ENCODE measurements at places on chromosomes 3 and 15.
A peak's percentile ranks its signal among the peaks of the same experiment; 100 is the strongest.

DNA sequence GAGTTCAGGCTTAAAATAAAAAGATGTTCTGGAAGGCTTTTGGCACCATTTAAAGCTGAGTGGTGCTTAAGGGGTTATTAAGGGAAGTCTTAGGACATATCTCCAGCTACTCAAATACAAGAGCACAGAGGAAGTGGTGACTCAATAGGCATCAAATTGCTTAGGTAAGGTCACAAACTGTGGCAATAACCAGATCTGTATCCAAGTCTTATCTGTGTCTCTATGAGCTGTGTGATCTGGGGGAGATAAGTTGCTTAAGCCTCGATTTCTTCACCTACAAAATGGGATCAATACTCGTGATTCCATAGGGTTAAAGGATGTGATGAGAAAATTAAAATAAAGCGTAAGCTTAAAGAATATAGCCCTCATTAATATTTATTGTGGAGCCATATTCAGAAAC is 7.6 kb downstream of the HDC start:
- no peak for DNase-seq

GRCh38 chr3:105512061-105512460 is 145.4 kb downstream of the ALCAM start:
- DNase-seq, result no peak

GRCh38 chr3:105367063-105367405 is 325 bp downstream of the ALCAM start:
- DNase-seq, result peak; percentile 18

GRCh38 chr15:38605744-38606143 is 41.1 kb upstream of the RASGRP1 start:
- DNase-seq, result no peak

DNA sequence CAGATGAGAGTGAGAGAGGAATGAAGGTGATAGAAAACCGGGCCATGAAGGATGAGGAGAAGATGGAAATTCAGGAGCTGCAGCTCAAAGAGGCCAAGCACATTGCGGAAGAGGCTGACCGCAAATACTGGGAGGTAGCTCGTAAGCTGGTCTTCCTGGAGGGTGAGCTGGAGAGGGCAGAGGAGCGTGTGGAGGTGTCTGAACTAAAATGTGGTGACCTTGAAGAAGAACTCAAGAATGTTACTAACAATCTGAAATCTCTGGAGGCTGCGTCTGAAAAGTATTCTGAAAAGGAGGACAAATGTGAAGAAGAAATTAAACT is 88.9 kb downstream of the EOMES start:
- no peak for DNase-seq

DNA sequence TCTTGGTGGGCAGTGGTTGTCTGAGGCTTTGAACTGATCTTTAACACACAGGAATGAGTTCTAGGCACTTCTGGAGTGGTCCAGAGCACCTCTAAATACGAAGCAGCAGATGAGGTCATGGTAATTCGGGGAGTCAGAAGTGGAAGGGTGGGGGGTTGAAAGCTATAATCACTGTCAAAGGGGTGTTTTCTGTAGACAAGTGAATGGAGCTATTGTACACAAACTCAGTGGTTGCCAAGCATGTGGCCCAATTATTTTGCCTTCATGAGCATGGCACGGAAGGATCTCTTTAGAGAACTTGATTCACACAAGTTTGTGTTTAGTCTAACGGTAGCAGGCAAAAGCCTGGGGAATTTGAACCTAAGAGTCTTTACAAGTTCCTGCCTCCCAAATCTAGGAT is 6.3 kb downstream of the FRMD5 start:
- no peak for DNase-seq

DNA sequence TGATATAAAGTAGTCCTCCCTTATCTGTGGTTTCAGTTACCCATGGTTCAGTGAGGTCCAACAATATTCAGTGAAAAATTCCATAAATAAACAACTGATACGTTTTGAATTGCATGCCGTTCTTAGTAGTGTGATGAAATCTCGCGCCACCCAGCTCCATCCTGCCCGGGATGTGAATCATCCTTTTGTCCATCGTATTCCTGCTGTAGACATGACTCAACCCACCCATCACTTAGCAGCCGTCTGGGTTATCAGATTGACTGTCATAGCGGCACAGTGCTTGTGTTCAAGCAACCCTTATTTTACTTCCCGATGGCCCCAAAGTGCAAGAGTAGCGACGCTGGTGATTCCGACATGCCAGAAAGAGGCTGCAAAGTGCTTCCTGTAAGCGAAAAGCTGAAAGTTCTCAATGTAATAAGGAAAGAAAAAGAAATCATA is 48.0 kb upstream of the MEX3B start:
- no peak for DNase-seq

GRCh38 chr15:56930669-56931313 is 12.3 kb downstream of the TCF12 start:
- no peak for DNase-seq

- no peak for DNase-seq
These were observed 82.2 kb upstream of the GOLGA8B start for GRCh38 chr15:34665498-34666116.

DNA sequence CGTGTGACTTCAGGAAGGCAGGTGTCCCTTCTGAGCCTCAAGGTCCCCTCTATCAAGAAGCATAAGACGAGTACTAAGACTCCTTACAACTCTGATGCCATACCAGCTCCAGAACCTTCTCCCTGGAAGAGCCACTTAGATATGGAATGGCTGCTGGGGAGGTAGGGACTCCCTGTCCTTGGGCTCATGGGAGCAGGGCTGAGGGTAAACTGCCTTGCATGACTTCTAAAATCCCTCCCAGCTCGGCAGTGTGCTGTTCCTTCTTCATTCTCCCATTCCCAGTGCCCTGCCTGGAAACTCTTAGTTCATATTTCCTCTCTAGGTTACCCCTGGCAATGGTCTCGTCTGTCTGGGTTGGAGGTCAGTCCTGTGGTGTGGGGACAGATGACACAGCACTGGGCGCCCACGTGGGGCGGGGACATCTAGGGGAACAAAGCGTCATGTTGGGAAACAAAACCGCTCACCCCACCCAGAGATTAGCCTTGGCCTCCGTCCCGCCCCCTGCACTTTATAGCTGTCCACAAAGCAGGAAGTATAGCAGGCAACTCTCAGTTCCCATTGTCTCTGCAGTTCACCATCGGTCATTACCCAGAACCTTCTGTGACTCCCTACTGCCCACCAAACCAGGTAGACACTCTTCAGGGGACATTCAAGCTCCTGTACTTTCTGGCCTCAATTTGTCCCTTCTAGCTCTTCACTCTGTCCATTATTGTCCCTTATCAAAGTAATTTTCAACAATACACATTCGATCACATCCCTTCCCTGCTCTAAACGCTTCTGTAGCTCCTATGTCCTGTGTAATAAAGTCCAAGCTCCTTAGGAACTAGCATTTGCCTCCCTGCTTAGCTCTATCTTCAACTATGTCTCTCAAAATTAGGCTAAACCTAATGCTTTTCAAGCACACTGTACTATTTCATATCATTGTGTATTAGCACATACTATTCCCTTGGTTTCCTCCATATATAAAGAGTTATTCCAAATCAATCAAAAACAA is 73.8 kb downstream of the IQSEC1 start:
- no peak for DNase-seq

DNA sequence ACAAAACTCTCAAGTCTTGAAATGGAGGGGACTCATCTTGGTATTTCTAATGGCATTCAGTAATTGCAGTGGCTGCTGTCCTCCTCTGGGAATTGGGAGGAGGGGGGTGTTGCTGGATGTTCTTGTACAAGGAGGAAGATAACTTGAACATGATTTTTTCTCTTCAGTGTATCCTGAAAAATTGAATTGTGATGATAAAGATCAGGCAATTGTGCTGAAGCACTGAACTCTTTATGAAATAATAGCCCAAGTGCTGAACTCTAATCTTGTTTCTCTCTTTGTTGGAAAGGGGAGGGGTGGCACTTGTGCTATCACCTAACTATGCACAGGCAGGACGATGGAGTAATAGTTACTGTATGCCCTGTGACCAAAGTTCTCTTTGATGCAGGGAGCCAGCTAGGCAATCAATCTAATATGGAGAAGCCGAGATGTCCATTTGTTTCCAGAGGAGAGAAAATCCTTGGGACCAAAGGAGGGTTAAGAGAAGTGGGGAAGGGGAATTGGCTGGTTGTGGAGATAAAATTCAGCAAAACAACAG is 68.1 kb upstream of the ATP2C1 start:
- DNase-seq, result no peak

- DNase-seq, result no peak
These were observed at the start of gene SYNM for GRCh38 chr15:99104788-99105513. Gene SYNM (plus strand): TSS chr15:99105080. CDS start chr15:99105200, 120 bp downstream.

Measured in activated CD4-positive, alpha-beta T cell treated with anti-CD3 and anti-CD28 coated beads for 1 hour (primary cell).